GM03348 (cell line): ENCODE measurements at places on chromosomes 2 and 18.
A peak's percentile ranks its signal among the peaks of the same experiment; 100 is the strongest.

DNA sequence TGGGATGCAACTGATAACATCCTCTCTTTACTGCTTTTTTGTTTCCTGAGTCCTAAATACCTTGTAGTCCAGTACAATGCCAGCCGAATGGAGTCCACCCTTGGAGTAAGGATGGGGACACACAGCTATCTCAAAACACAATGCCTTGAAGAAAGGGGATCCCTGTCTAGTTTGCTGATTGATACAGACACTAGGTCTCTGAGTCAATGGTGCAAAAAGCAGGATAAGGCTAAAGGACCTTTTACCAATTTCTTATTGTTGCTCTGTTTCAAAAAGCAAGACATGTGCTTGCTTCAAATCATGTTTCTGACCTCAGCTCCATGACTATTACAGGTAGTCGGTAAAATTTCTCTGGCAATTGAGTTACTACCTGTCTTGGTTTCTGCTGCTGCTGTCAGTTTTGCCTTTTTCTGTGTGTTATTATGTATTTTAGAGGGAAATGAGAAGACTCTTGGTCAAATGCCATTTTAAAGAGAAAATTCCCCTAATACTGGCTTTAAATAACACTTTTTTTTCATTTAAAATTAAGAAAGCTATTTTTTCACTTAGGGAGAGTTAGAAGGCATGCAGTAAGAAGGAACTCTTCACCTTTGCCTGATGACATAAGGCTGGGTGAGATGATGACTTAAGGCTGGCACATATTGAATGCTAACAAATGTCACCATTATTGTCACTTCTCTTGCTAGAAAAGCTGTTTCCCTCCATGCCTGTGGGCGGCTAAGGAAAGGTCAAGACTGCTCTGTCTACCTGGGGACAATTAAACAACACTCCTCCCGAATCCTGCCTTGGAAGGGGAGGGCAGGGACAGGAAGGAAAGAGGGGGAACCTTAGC lies 4.9 kb upstream of the FIGLA start:
- no peak for DNase-seq

- no peak for DNase-seq
Measured at GRCh38 chr2:13335862-13336535, 619.3 kb downstream of the TRIB2 start.

GRCh38 chr2:68917034-68917718 lies 35.5 kb downstream of the GKN2 start:
- no peak for DNase-seq

DNA sequence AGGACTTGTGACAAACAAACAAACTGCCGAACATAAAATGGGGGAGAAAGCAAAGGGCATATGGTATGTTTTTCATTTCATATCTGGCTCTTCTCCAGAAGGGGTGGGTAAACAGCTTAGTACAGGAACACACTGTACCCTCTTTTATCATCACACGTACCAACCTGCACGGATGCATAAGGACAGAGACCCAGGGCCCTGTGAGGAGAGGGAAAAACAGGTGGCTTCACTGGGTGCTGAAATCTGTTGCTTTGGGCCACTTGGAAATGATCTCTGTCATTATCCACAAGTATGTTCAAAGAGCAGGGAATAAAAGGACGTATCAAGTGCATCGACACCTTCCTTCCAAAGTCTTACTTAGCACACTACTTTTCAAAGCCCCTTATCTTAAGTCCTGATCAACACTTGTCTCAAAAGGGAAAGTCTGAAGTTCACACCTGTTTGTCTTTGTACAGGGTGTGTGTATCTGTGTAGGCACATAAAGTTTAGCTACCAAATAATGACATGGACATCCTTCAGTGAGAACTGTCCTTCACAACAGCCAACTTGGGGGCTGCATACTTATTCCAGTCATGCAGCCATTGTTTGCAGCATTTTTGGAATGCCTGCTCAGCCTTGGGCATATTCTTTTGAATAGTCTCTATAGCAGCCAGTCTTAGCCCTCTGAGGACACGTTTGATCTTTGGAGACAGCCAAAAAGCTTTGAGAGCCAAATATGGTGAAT lies 60.6 kb downstream of the IRS1 start:
- no peak for DNase-seq

GRCh38 chr18:11258039-11258610 lies 108.8 kb upstream of the PIEZO2 start:
- peak; percentile 23 for DNase-seq

DNA sequence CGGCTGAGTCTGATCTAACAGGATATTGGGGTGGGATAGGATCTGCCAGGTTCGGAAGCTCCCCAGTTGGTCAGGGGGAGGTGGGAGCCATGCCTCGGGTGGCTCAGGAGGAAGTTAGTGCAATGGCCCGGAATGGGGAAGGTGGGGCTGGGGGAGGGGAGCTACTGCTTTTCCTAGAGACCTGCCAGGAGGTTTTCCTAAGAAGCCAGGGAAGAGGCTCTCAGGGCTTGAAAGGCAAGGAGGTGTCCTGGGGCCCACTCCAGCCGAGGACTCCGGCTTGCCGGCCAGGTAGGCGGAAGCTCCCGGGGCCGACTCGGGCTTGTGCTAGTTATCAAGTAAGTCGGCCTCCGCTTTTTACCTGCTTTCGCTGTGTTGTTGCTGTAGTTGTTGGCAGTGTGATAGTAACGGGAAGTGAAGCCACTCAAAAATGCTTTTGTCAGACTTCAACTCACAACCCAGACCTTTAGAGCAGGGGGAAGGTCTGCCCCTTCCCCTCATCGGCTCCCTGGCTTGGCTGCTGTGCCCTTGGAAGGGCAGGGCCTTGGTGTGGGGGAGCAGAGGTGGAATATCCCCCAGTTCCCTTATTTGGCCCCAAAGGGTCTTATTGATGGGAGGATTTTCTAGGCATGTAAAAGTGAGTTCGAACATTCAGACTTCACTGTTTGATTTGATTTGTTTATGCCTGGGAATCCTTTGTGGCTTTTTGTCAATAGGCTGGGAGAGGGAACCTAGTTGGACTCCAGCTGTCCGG lies 5.4 kb downstream of the GDF7 start:
- no peak for DNase-seq

DNA sequence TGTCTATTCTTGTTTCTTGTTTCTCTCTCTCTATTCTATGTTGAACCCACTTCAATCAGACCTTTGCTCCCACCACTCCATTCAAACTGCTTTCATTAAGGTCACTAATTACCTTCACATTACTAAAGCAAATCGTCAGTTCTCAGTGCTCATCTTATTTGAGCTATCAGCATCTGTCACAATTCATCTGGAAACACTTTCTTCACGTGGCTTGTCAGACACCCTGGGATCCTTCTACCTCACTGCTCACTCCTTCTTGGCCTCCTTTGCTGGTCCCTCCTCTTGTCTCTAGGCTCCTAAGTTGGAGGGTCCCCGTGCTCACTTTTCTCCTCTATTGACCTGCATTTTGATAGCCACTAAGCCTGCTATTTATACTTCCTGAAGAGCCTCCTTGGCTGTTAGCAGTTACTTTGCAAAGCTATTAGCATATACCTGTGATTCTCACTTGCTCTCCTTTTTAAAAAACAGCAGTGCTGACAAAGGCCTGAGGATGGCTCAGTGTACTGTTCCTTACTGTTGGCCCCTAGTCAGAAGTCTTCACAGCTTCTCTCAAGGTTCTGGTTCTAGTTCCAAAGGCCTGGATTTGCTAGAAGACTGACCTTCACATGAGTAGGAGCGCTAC lies 80.2 kb downstream of the PLEKHM3 start:
- DNase-seq: no peak

GRCh38 chr2:141767691-141768090 lies 363.1 kb downstream of the LRP1B start:
- no peak for DNase-seq

GRCh38 chr2:3176071-3176868 lies 201.3 kb downstream of the EIPR1 start:
- no peak for DNase-seq

GRCh38 chr2:31987454-31988220 lies 23.2 kb downstream of the MEMO1 start:
- DNase-seq: peak; percentile 62

GRCh38 chr2:64932116-64932370 lies 57.2 kb upstream of the SLC1A4 start:
- no peak for DNase-seq

DNA sequence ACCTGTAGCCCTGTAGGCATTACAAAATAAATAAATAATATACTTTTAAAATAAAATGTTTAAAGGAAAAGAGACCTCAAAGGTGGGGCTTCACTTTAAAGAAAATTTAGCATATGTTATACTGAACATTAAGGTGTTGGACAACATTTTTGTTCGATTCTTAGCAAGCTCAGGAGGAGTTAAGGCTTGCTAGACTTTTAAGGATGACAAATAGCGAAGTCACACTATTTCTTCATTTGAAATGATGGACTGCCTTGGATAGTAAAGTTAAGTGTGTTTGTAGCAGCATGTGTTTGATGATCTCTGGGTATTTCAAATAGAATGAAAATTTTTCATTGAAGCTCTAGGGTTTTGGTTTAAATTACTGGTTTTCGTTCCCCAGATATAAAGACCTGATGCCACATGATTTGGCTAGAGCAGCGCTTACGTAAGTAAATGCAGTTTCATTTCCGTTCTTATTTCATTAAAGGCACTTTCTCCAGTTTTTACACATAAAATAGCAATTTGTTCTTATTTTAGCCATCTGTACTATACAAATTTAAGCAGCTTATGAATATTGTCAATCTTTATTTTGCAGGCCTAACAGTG lies 24.9 kb downstream of the HADHB start:
- DNase-seq: no peak

DNA sequence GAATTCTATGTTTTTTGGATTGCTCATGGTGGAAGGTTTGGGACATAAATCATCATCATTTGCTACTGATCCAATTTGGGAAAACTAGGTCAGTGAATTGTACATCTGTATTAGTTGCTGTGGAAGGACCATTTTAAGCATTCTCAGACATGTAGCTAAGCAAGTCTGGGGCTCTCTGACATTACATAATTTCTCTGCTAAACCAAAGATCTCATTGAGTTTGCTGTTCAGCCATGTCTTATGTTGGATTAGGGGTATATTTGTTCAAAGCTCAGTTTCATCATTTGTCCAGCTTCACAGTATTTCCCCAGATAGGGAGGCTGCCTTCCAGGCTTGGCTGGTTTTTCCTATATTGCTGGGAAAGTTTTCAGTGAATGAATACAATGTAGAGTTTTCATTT lies 399.7 kb downstream of the MTX2 start:
- DNase-seq: peak; percentile 31

- no peak for DNase-seq
Measured at GRCh38 chr2:162069267-162069903, 4.6 kb downstream of the DPP4 start.

DNA sequence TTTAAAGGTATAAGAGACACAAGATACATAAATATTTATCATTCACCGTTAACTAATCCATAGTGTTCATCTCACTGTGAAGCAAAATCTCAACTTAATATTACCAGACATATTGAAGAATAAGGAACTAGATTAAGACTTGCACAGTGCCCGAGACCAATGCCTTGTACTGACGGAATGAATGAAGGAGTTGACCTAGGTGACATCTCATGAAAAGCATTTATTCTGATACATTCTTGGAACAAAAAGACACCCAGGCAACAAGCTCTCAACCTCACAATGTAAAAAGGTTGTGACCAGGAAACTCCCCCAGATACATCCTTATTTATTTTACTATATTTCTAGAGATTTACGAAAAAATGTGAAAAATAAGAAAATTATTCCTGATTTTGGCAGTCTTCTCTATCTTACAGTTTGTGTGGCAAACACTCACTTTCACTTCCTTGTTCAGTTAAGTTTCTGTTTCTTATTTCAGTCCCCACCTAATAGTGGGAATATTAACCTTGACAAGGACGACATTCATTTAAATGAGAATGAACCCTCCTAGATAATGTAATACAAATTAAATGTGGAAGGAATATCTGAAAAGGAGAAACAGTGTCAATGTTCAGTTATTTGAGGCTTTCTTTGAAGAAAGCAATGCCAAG lies 28.4 kb downstream of the M1AP start:
- DNase-seq: no peak

DNA sequence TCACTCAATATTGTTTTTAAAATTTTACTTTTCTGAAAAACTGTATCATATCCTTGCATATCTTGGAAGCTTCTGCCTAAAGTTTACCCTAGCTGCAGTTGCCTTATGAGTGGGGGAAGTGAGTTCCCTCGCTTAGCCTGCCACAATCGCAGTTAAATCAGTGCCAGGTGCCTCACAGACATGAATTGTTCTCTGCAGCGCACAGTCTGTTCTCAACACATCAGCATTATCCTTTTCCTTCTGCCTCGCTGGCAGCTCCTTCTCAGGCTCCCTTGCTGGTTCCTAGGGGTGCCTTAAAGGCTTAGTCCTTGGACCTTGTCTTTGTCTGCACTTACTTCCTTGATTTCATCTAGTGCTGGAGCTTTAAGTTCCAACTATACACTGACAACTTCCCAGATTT lies 132.8 kb downstream of the TTC27 start:
- DNase-seq: no peak

GRCh38 chr2:191931329-191931728 lies 84.4 kb upstream of the CAVIN2 start:
- no peak for DNase-seq

GRCh38 chr2:161324876-161325275 lies 16.7 kb downstream of the PSMD14 start:
- DNase-seq: no peak

- DNase-seq: peak; percentile 56
Measured at GRCh38 chr2:137947728-137948336, 16.4 kb upstream of the HNMT start.

- DNase-seq: no peak
Measured at GRCh38 chr2:20838016-20838415, 15.1 kb upstream of the LDAH start.

GRCh38 chr2:116250376-116250775 lies 1564.1 kb upstream of the DDX18 start:
- DNase-seq: no peak

- DNase-seq: no peak
Measured at GRCh38 chr2:2640818-2641217, 309.7 kb upstream of the MYT1L start.

GRCh38 chr2:71618327-71619113 lies 165.2 kb downstream of the DYSF start:
- DNase-seq: no peak

DNA sequence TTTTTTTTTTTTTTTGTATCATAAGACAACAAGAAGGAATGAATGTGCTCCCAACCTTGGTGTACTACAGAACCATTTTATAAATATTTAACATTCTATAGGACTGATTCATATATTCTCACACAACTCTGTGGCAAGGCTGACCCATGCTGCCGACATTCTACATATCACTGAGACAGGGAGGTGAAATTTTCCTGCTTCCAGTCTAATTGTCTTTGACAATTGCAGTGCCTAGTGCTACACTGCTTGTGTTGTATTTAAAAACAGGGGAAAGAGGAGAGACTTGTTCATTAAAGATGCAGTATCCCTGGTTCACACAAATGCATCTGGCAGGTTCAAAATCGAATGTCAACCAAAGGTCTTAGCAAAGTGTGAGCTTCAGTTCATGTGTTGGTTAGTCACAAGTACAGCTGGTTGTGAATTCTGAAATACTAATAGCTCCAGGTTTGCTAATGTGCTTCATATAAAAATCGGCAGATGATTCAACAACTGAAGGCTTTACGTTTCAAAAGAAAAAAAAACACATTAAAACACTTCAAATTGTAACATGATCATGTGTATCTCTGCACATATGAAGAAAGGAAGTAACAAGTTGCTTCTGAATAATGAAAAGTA lies 130.8 kb downstream of the FIGN start:
- DNase-seq: peak; percentile 10
